Peyer's patch (tissue), 4 donors: ENCODE measurements at places on chromosomes 16 and 17. TPM values are rescaled to one million over a fixed set of nuclear protein-coding genes. Genes with fewer than 3 reads are reported as not detected.

DNA sequence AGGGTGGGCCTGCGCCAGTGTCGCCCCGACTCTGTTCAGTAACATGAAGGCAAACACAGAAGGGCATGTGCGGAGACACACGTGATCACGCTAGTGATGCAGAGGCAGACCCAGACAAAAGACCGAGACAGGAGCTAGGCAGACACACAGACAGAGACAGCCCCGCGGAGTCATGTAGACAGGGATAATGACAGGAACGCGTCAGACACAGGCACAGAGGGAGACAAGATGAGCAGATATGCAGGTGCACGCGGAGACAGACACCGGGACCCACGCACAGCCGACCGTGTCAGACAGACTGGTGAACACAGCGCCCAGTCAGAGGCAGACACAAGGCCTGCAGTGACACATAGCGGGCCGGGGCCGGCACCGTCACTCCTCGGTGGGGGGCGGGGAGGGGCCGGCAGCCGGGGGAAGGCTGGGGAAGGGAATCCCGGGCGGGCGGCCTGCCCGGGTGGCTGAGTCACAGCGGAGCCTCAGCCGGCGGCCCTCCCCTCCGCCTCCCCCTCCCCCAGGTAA, 7.4 kb downstream of the KDM6B start:
- no peaks in the 10 kb centered on the region for H3K4me1 ChIP-seq
- peak overlapping the region; percentile 97 for H3K27ac ChIP-seq
- H3K27me3 ChIP-seq, result no peaks in the 10 kb centered on the region
- H3K4me3 ChIP-seq, result peak overlapping the region; percentile 78

DNA sequence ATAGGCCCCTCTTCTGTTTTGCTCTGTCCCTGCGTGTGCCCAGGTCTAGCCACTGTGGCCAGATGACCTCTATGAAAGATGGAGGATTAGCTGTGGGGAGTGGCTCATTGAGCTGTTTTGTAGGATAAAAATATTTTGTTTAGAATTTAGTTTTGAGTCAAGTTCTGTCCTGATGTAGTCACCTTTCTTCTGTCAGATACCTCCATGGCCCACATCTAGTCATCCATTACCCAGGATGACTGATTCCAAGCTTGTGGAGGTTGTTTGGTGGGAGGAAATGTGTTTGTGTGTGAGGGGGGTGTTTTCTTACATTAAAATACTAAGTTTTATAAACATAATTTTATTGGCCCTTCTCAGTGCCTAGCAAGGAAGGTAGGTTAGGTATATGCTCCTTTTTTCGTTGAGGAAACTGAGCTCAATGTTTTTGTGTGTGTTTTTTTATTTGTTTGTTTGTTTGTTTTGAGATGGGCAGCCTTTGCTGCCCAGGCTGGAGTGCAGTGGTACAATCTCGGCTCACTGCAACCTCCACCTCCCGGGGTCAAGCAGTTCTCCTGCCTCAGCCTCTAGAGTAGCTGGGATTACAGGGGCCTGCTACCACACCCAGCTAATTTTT, 16.3 kb downstream of the SNX11 start:
- no peak overlapping the region for H3K4me3 ChIP-seq
- no peaks in the 10 kb centered on the region for H3K27me3 ChIP-seq
- no peak overlapping the region for H3K27ac ChIP-seq
- no peaks in the 10 kb centered on the region for H3K36me3 ChIP-seq
- no peaks in the 10 kb centered on the region for H3K4me1 ChIP-seq
- no peak for DNase-seq

DNA sequence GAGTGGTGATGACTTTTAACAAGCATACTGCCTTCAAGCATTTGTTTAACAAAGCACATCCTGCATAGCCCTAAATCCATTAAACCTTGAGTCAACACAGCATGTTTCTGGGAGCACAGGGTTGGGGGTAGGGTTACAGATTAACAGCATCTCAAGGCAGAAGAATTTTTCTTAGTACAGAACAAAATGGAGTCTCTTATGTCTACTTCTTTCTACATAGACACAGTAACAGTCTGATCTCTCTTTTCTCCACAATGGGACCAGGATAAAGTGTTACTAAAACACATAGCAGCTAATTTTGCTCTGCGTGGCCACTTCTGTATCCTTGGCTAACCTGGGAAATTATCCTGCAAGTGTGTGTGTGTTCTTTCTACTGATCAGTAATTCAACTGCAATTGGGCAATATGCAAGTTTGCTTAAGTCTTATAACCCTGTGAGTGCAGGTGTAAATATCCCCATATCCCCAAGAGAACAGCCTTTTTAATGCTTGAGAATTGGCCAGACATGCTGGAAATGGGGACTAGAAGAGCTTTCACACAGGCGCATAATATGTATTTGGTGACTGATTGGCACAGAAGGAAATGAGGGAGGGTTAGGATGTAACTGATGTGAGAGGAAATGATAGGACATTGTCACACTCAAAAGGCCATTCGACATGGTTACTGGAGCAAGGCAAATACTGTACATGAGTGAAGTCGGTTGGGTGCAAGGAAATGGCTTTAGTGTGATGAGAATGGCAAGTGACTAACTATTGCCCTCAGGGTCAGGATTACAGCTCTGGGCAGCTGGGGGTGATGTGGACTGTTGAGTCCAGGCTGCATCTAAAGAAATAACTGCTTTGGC, 10.8 kb upstream of the ANKS4B start:
- no peaks in the 10 kb centered on the region for H3K27me3 ChIP-seq
- no peak overlapping the region for H3K4me3 ChIP-seq
- no peaks in the 10 kb centered on the region for H3K4me1 ChIP-seq

- H3K4me1 ChIP-seq, result peaks cover 16% of the 10 kb centered on the region
- no peaks in the 10 kb centered on the region for H3K27me3 ChIP-seq
- H3K27ac ChIP-seq, result peak overlapping the region; percentile 29
- no peak overlapping the region for H3K4me3 ChIP-seq
- no peak for DNase-seq
- no peaks in the 10 kb centered on the region for H3K36me3 ChIP-seq
These were observed 26.3 kb upstream of the METRNL start for GRCh38 chr17:83053021-83053681.

GRCh38 chr16:8620535-8620934, 963 bp upstream of the METTL22 start:
- H3K27me3 ChIP-seq, result no peaks in the 10 kb centered on the region
- DNase-seq, result no peak
- H3K4me1 ChIP-seq, result peaks cover 10% of the 10 kb centered on the region
- no peak overlapping the region for H3K4me3 ChIP-seq
- H3K27ac ChIP-seq, result no peak overlapping the region
- no peaks in the 10 kb centered on the region for H3K36me3 ChIP-seq

DNA sequence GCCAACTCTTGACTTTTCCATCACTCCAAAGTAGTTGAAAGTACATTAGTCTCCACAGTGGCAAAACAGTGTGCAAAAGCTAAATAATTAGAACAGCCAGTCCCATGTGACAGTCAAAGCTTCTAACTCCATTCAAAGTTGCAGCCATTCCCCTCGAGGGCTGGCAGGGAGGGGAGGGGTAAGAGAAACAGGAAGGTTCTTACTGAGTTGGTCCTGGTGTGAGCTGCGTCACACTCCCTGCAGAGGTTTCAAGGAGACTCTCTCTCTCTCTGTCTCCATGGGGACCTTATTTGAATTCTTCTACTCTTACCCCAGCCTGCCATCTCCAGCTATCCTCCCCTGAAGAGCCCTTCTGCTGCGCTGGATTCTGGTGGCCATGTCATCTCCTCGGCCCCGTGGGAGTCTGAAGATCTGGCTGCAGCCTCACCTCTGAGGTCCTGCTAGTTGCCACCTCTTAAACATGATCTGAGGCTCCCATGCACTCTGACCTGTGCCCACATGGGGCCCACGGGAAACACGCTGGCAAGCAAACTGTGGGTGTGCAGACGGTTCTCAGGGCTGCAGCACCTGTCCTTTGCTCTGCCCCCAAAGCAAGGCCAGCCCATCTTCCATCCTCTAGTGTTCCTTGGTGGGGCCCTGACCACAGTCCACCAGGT, 23.3 kb upstream of the STH start:
- no peak overlapping the region for H3K4me3 ChIP-seq
- no peaks in the 10 kb centered on the region for H3K4me1 ChIP-seq
- no peak for DNase-seq
- no peaks in the 10 kb centered on the region for H3K27me3 ChIP-seq
- H3K27ac ChIP-seq, result no peak overlapping the region

DNA sequence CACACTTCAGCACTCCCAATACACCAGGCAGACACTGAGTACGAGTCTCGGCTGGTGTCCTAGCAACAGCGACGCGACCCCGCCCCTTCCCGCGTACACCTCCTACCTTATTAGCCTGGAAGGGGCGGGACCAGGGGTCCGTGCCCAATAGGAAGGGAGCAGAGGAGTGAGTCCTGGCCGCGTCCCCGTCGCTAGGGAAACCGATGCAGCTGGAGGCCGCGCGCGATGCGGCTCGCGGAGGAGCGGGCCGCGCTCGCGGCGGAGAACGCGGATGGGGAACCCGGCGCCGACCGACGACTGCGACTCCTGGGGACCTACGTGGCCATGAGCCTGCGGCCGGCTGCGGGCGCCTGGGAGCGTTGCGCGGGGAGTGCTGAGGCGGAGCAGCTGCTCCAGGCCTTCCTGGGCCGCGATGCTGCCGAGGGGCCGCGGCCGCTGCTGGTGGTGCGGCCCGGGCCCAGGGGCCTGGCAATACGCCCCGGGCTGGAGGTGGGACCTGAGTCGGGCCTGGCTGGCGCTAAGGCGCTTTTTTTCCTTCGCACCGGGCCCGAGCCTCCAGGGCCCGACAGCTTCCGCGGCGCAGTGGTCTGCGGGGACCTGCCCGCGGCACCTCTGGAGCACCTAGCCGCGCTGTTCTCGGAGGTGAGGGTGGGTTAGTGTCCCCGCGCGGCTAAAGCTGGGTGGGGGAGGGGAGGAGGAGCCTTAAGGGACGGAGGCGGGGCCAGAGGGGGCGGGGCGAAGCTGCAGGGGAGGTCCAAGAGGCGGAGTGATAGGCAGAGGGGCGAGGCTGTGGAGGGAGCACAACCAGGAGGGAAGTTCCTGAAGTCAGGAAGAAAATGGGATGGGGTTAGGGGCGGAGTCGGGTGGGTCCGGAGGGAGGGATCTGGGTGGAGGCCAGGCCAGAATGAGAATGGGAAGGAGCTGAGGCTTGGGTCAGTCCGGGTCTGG, at the start of gene DNAH9:
Gene DNAH9, plus strand, starts transcription at position 197 of the 948 bp plus-strand sequence. Its CDS starts 29 bp downstream, at position 226.
- H3K4me1 ChIP-seq, result peaks cover 11% of the 10 kb centered on the region
- H3K4me3 ChIP-seq, result peak within 1 kb of the TSS; percentile 40
- peak; percentile 94 for DNase-seq
- H3K27me3 ChIP-seq, result no peaks in the 10 kb centered on the region
- H3K27ac ChIP-seq, result peak within 1 kb of the TSS; percentile 27

DNA sequence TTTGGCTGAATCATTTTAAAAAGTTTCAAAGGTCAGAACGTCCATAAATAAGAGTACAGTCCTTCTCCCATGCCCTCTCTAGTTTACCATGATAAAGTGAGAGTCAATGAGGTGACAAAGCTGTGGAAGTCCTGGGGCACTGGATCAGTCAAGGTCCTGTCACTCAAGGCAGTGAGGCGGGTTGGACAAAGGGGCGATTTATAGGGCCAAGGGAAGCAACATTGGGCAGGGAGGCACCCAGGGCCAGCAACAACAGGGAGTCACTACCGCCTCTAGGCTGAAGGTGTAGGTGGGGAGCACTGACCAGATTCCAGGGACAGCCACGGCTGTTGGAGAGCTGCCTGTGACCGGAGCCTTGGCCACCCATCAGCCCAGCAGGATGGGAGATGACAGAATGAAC, 28.6 kb upstream of the DYNLL2 start:
- no peaks in the 10 kb centered on the region for H3K4me1 ChIP-seq
- DNase-seq, result no peak
- H3K27me3 ChIP-seq, result no peaks in the 10 kb centered on the region
- no peaks in the 10 kb centered on the region for H3K36me3 ChIP-seq
- H3K4me3 ChIP-seq, result no peak overlapping the region
- no peak overlapping the region for H3K27ac ChIP-seq

GRCh38 chr16:56295739-56296527, 104.6 kb downstream of the GNAO1 start:
- no peaks in the 10 kb centered on the region for H3K4me1 ChIP-seq
- no peak for DNase-seq
- H3K27me3 ChIP-seq, result no peaks in the 10 kb centered on the region
- no peak overlapping the region for H3K27ac ChIP-seq
- H3K4me3 ChIP-seq, result no peak overlapping the region

DNA sequence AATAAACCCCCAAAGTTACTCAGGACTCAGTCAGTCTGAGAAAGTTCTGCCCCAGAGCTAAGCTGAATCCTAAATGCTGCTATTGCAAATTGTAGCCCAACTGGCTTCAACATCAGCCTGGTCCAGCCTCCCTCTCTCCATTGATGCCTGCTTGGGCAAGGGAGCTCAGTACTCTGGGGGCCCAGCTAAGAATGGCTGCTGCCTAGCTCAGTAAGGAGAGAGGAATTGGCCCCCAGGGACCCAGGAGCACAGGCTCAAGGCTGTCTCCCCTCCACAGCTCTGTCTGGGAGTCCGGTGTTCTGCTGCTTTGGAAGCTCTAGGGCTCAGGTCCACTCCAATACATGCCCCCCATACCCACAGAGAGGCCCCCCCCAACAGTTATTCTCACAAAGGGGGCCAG, 1.6 kb downstream of the UNC119 start:
- no peak overlapping the region for H3K4me3 ChIP-seq
- peaks cover 29% of the 10 kb centered on the region for H3K4me1 ChIP-seq
- no peaks in the 10 kb centered on the region for H3K27me3 ChIP-seq

- DNase-seq, result no peak
- no peaks in the 10 kb centered on the region for H3K27me3 ChIP-seq
- no peak overlapping the region for H3K4me3 ChIP-seq
These were observed 296.9 kb upstream of the CDH5 start for GRCh38 chr16:66069587-66069986.

- no peaks in the 10 kb centered on the region for H3K4me1 ChIP-seq
- no peaks in the 10 kb centered on the region for H3K36me3 ChIP-seq
- no peak overlapping the region for H3K4me3 ChIP-seq
- H3K27me3 ChIP-seq, result no peaks in the 10 kb centered on the region
- H3K27ac ChIP-seq, result no peak overlapping the region
- no peak for DNase-seq
These were observed 57.9 kb upstream of the PLCG2 start for GRCh38 chr16:81720973-81721906.

DNA sequence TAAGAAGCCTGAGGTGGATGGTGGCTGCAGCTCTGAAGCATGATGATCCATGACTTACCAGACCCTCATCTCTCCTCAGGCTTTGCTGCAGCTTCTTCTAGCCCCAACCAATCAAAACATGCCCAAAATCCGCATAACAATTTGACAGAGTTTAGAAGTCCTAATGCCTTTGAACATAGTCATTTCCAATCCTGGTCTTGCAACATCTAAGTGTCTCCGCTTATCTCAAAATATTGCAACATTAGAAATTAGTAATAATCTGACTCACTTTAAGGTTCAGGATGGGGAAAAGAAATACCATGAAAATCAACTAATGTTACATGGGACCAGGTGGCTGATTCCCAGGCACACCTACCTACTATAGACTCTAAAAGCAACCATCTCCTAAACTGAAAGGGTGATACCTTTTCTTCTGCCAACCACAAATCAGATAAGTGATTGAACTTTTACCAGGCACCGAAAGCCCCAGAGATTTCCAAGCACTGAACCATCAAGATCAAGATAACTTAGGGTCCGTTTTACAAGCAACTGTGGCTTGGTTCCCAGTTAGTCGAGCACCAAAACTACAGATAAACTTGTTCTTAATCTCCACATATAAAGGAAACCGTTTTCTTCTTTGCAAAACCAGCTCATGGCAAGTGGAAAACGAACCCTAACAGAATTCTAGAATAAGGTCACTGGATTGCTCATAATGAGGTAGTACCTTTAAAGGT, 14.0 kb downstream of the ERN1 start:
- no peak overlapping the region for H3K4me3 ChIP-seq
- H3K27ac ChIP-seq, result no peak overlapping the region
- H3K36me3 ChIP-seq, result no peaks in the 10 kb centered on the region
- no peak for DNase-seq

ALOX15 gene
- total RNA-seq, result not detected

CRYM gene
- total RNA-seq, result 6.4 TPM

CSH1 gene
- not detected for total RNA-seq

CCL14 gene
- 8.3 TPM for total RNA-seq
